NCI-H524 (cell line): ENCODE measurements at places on chromosomes 3 and 15.

DNA sequence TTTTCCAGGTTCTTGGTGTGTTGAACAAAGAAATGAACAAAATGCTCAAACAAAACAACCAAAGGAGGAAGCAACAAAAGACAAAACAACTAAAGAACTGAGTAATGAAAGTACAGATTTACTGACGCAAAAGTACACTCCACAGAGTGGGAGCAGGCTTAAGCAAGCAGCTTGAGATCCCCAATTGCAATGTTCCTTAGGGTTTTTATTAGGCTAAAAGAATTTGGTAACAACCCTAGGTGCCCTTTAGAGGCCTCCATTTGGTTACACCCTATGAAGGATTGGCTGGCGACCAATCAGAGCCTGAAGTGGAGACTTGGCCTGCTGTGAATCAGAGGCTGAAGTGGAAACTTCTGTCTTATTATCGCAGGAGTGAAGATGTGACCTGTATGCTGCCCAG, 243.4 kb upstream of the ATP10A start:
- peak; percentile 7 for DNase-seq

DNA sequence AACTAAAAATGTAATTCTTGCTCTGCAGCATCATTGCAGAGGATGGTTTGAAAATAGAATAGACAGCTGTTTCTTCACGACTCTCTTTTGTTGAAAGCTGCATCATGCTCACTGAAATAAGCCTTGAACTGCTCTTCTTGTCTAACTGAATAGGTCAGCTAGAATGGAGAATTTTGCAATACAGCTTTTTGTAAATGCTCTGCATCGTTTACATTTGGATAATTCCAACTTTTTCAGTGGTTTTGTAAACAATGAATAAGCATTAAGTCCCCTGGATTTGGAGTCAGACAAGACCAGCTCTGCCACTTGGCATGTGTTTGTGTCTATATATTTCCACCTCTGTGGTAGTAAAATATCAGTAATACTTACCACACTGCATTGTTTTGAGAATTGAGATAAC, 95.2 kb downstream of the PLSCR2 start:
- DNase-seq, result no peak

DNA sequence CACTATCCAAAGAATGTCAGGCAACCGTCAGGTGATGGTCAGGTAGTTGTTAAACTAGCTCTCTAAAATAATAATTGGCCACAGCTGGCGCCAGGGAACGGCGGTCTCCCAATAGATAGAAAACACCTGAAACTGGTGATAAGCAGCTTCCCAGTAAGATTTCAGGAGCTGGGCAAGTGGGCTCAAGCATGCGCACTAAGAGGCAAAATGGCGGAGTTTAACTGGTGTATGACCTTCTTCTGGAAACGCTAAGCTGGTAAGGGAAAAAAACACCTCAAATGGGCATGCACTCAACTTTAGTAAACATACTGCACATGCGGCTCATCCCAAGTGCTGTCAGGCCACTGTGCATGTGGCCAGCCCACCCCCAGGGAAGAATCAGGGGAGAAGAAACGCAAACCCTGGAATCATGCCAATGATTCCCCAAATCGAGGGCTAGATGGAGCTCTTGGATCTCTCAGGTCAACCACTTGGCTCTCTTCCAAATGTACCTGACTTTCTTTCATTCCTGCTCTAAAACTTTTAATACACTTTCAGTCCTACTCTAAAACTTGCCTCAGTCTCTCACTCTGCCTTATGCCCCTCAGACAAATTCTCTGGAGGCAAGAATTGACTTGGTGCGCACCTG, 195.0 kb downstream of the ZNF621 start:
- peak; percentile 89 for DNase-seq

DNA sequence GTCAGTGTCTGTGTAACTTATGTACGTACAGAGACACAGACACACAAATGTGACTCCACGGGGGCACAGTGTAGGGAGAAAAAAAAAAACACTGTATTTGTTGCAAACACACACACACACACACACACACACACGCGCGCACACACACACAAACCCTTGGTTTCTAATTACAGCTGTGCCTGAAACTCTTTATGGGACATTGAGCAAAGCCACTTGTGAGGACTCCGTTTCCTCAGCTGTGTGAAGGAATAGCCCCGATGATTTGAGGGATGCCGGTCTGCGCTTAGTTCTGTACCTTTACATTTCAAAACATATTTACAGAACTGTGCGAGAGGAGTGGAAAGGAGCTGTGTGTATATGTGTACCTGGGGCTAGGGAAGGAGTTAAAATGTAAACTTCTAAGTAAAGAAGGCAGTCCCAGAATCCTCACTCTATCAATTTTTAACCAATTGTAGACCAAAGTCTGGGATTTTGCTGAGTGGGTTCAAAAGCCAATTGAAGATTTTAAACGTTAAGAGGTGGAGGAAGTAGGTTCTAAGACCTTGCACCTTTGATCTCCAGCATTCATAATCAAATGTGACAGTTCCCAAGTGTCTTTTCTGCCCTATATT, 5.3 kb upstream of the BCL6 start:
- DNase-seq, result peak; percentile 50

DNA sequence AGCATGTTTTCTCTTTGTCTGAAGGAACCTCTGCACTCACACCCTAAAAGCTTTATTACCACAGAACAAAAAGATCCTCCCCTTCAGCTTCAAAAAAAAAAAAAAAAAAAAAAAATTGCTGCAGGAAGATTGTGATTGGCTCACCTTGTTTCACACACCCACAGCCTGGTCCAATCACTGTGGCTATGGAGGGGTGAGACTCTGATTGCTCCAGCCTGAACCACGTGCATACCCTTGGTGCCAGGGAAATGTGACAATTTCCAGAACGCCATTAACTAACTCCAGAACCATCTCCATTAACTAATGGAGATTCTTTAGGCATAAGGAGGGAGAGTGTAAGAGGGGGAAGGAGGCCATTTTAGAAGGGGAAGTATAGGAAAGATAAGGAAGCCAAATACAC, 106.5 kb upstream of the CRBN start:
- DNase-seq, result no peak

DNA sequence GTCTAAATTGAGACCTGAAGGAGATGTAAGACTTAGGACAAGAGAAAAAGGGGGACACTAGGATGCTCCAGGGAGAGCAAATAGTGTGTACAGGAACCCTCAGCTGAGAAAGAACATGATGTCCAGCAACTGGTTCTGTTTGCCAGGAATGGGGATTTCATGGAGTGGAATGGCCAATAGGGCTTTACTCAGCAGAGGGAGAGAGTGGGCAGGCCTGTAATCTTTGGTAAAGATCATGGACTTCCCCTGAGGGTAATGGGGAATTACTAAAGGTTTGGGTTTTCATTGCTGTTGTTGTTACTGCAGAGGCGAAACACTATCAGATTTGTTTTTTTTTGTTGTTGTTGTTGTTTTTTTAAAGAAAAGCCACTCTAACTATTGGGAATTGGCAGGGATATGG, 99.0 kb downstream of the SCN11A start:
- no peak for DNase-seq

- no peak for DNase-seq
Observed at GRCh38 chr15:89630974-89631901, 24.0 kb downstream of the KIF7 start.

DNA sequence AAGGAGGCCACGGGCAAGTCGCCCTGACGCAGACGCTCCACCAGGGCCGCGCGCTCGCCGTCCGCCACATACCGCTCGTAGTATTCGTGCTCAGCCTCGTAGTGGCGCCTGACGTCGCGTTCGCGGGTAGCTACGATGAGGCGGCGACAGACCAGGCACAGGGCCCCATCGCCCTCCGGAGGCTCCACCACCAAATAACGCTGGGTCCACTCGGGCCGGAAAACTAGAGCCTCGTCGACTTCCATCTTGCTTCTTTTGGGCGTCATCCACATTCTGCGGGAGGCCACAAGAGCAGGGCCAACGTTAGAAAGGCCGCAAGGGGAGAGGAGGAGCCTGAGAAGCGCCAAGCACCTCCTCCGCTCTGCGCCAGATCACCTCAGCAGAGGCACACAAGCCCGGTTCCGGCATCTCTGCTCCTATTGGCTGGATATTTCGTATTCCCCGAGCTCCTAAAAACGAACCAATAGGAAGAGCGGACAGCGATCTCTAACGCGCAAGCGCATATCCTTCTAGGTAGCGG, at the start of gene EPM2AIP1:
Gene EPM2AIP1, minus strand, starts transcription at position 326 of the 520 bp plus-strand sequence. Its CDS starts 54 bp downstream, at position 272.
- DNase-seq, result no peak

GRCh38 chr15:36831125-36831903, 251.9 kb downstream of the CDIN1 start:
- no peak for DNase-seq

DNA sequence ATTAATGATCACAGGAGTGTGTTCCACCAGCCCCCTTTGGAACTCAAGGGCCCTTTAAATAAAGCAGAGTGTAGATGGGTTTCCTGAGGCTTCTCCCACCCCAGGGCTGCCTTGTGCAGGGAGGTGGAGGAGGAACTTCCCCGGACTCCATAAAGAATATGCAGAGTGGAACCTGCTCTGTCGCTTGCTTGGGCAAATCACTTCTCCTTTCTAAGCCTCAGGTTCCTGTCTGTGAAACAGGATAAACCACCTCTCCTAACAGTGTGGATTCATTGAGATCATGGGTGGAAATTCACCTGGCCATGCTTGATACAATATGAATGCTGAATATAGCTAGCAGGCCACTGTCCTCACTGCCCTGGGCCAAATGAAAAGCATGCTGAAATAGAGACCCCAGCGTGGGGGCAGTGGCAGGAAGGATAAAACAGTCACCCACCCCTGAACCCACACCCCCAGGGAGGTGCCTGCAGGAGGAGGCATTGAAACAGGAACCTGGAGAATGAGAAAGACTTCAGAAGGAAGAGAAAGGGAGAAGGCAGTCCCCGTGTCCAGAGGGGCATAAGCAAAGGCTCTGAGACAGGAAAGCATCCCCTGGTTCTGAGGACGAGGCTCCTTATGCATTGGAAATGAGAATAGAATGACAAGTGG, 41.1 kb upstream of the CHRNB4 start:
- no peak for DNase-seq

- DNase-seq, result no peak
Observed at GRCh38 chr3:65665915-65666314, 372.8 kb downstream of the MAGI1 start.
